Peyer's patch (tissue), 4 donors: ENCODE measurements at places on chromosomes 6 and 20.

DNA sequence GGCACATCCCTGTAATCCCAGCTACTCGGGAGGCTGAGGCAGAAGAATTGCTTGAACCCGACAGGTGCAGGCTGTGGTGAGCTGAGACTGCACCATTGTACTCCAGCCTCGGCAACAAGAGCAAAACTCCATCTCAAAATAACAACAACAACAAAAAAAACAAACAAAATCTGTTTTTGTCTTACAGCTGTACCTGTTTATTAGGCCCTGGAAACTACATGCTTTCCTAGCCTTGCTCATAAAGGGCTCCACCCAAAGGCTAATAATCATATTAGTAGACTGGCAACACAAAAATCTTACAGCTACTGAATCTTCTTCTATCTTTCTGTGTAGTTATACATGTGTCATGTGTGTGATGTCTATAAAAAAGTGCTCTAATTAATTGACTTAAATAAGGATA lies 503.9 kb upstream of the EYS start:
- no peak for DNase-seq

- no peak for DNase-seq
Measured at GRCh38 chr20:16692009-16692408, 37.8 kb upstream of the SNRPB2 start.

GRCh38 chr6:168332020-168332419 lies 12.4 kb upstream of the DACT2 start:
- DNase-seq, result no peak

GRCh38 chr6:56891754-56892153 lies 63.2 kb upstream of the BEND6 start:
- DNase-seq, result no peak

GRCh38 chr6:33249732-33250630 lies 21.7 kb downstream of the VPS52 start:
- DNase-seq, result no peak

DNA sequence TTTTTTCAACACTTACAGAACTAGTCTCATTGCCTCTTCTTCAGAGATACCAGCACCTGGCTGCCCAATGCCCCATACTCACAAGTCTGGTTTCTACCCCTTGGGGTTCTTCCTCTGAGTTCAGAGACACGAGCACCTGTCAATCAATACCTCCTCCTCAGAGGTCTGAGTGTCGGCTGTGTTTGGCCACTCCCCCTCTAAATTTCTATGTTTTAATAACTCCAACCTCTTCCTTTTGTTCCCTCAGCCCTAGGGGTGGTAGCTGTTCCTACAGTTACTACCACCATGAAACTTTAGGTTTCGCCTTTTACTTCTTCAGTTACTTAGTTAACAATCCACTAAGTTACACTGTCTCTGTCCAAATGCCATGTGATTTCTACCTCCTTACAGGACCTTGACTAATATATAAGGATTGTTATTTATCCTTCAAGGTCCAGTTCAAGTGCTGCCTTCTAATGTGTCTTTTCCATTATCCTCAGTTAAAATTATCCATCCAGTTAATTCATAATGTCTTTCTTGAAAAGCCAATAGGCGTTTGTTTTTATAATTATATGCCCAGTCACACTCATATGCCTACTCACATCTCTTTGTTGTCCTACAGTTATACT lies 14.6 kb upstream of the PHF20 start:
- no peak for DNase-seq

DNA sequence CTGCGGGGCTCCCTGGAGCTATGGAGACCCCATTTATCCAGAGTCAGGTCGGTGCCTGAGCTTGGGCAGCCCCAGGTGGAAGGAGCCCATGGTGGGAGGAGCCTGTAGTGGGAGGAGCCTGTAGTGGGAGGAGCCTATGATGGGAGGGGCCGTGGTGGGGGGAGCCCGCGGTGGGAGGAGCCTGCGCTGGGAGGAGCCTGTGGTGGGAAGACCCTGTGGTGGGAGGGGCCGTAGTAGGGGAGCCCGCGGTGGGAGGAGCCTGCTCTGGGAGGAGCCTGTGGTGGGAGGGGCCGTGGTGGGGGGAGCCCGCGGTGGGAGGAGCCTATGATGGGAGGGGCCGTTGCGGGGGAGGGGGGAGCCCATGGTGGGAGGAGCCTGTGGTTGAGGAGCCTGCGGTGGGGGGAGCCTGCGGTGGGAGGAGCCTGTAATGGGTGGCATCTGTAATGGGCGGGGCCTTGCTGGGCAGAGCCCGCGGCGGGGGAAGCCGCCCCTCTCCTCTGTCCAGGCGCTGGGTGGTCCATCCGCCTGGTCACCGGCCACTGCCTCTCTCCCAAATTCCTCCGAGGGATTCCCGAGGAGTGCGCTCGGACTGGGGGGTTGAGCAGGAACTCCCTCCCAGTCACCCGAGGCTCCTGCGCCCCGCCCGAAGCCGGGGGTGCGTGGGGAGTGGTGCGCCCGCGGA lies 567 bp upstream of the FNDC11 start:
- DNase-seq, result peak; percentile 85

- no peak for DNase-seq
Measured at GRCh38 chr6:149938571-149939355, 3.1 kb upstream of the ULBP2 start.

DNA sequence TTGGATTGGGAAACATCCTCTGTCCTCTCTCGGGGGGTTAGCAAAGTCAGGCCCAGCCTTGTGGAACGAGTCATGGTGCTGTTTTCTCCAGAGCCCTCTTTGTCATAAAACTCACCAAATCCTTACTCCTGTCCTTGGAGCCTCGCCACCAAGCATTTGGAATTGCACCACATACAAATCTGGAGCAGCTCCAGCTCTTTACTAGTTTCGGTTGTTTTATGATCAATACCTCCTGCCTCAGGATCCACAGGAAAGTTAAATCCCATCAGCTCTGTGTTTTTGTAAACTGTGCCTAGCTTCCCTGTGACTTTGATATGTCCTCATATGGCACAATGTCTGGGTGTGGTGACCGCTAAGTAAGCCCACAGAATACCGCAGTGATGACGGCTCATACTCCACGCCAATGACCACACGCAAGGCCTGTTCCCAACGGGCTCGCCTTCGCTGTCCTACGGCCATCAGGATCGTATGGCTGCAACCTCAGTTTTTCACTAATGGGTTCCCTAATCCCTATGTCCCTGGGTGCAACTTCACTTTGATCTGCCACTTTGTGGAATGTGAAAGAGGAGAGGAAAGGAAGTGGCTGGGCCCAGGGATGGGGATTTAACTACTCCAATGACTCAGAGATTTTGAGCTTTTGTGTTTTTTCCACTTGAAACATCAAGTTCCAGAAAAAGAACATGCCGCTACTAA lies 111.3 kb upstream of the FOXQ1 start:
- DNase-seq, result no peak

DNA sequence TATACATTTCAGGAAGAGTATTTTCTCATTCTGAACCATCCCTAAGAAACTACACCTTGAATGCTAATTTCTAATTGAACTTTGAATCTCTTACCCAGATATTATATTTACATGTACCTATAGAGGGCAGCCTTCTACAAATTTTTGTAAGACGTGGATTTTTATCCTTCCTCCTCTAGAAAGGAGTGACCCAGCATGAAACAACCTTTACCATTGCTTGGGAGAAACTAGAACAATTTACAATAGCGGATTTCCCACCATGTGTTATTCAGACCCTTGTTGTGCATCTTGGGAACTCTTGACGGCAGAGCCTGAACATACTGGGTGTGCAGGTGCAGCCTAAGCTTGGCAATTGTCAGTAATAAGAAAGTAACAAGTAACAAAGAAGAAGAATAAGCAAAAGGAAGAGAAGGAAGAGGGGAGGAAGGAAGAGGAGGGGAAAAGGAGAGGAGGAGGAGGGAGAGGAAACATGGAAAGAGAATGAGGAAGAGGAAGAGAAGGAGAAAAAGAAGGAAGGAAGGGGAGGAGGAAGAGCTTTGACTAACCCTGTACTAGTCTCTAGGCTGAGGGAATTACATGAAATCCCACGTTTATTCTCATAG lies 10.8 kb upstream of the TAAR1 start:
- DNase-seq, result no peak

- DNase-seq, result no peak
Measured at GRCh38 chr20:38316341-38316740, 12.4 kb downstream of the BPI start.

GRCh38 chr6:10429638-10430427 lies 15.0 kb upstream of the TFAP2A start:
- DNase-seq, result no peak

GRCh38 chr6:132719736-132720448 lies 6.0 kb upstream of the VNN1 start:
- no peak for DNase-seq

- no peak for DNase-seq
Measured at GRCh38 chr6:151257985-151258445, 18.2 kb downstream of the AKAP12 start.

DNA sequence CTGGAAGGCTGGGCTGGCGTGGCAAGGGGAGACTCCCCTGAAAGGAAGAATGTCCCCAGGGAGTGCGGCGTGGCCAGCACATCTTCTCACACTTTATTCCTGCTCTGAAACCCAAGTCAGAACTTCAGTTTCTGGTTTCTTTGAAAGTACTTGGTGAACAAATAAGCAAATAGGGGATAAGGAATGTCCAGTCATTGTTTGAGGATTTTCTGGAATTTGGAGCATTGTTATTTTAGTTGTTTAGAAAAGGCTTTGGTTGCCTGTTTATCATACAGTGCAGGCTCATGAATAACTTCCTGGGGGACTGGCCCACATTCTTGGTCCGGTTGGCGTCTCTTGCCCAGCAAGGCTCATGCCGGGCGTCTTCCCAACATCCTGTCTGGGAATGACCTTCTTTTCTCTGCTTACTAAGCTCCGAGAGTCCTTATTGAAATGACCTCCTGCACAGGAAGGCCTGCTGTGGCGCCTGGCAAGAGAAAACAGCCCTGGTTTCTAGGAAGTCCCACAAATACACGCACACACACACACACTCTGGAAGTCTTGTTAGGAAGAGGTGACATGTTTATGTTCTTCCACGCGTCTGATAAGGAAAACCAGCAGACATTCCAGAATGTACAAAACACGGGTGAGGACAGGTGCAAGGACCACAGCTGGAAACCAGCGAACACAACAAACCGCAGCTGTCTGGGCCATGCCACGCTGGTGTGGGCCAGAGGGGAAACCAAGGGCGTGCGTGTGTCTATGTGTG lies 71.9 kb downstream of the TMEM170B start:
- DNase-seq, result no peak

- peak; percentile 68 for DNase-seq
Measured at GRCh38 chr6:41424370-41425058, 89.1 kb downstream of the NCR2 start.

DNA sequence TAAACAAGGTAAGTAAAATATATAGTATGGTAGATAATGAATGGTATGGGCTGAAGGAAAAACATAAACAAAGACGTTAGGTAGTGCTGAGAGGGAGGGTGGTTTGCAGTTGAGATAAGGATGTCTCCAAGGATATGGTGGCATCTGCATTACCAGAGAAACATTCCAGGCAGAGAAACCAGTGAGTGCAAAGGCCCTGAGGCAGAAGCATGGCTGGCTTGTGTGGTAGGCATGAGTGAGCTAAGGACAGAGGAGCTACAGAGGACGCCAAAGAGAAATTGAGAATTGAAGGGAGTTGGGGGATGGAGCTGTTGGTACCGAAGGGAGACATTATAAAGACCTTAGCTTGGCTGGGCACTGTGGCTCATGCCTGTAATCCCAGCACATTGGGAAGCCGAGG lies 18.4 kb upstream of the TFAP2A start:
- DNase-seq, result no peak

DNA sequence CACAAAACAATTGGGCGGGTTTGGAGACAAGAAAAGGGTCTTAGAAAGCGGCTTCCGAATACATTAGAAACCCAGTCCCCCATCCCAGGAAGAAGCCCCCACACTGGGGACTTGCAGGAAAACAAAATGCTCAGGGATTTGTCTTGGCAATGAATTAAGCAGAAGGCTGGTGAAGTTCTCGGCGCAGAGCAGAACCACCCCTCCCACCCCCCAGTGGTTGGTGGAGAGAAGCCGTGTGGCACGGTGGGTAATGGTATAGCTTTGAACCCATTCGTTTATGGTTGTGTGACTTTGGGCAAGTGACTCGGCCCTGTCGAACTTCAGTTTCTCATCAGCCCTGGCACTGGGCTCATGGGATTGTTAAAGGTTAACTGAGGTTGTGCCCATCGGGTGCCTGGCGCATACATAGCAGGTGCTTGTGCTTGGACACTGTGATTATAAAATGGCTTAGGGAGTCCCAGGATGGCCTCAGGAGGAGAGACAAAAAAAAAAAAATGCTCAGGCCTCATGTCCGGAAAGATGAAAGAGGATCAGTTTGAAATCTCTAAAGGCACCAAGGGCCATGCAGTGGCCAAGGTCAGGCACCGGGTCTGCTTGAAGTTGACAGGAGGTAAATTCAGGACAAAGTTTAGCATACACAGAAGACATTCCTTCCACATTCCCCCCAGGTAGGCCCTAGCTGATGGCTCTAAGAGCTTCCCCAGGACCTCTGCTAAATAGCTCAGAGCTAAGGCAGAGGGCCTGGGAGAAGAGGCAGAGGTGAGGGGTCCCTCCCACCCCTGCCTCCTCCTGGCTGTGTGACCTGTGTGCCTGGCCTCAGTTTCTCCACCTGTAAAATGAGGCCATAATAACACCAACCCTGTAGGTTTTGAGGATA lies 120.1 kb upstream of the PTPN1 start:
- DNase-seq, result no peak
